ENCODE measurements at places on chromosomes 1 and 21.

- DNase-seq = no peak
These were observed 58.5 kb downstream of the SLC45A1 start for GRCh38 chr1:8376358-8376840.

DNA sequence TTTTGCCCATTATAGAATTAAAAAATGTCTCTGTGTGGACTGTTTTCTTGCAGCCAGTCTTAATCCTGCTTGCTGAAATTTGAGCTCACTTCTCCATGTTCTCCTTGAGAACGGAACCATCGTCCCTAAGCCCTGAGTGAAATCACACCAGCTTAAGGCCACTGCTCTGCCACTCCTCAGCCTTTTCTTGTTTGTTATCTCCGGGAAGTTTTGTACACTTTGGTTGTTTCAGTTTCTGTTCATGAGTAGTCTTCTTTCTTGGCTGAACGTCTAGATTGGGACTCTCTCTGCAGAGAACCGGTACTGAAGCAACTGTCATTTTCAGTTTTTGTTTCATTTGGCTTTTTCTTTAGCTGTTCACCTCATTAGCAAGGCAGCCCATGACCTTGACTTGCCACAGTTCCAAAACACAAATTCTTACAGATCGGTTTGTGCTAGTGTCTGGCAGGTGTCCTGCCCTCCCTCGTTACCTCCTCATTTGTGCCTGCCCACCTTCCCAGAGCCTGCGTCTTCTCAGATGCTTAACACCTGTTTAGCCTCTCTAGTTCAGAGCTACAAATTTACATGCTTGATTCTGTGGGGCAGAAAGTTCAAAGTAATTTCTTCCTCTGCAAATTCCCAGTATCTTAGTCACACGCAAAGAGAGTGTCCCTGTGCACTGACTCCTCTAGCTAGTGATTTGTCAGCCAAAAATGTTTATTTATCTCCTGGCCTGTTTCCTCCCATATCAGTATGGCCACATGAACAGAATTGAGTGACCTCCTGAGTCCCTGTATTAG lies 12.4 kb downstream of the PSEN2 start:
- DNase-seq = no peak

- no peak for DNase-seq
These were observed 90.7 kb upstream of the WLS start for GRCh38 chr1:68322837-68323687.

DNA sequence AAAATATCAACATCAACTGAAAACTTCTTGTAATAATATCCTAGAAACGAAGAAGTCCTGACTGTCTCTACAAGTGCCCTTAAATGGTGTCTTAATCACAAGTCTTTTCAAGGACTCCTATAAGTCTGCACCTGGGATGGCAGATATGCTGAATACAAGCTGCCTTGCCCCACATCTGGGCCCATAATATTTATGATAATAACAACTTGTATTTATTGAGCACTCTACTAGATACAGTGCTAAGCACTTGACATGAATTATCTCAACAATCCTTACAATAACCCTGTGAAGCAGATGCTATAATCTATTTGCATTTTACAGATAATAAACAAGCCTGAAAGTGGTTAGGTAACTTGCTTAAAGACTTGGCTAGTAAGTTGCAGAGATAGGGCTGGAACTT lies 78.0 kb upstream of the ZNF648 start:
- DNase-seq = no peak

DNA sequence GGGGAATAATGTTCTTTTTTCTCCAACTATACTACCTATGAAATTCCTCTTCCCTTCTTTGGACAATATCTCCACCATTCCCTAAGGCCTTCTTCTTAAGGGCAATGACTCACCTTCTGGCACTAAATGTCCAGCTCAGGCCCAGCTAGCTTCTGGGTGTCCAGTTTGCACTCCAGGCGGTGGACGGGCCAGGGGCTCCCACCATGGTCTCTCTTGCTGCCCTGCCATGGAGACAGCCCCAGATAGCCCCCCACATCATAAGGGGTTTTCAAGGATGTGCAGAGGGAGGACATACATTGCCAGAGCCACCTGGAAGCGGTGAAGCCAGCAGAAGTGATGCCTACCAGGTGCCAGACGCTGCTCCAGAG lies 43.8 kb downstream of the C1orf198 start:
- no peak for DNase-seq

DNA sequence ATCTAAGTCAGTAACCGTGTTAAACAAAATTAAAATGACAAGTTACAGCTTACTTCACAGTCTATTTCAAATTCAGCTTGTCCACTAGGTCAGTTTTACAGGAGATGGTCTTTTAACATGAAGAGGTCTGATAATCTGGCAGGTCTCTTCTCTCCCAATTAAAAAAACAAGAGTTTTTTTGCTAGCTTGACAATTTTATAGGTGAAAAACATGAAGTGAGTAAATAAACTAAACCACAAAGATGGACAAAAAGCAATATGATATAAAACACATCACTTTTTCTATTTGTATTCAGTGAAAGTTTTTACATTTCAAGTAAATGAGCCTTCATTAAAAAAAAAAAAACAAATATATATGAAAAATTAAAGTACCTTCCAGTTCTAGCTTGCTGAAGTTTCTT lies 25.0 kb upstream of the TTC39A start:
- DNase-seq = no peak

Measured in activated CD8-positive, alpha-beta memory T cell treated with anti-CD3 and anti-CD28 coated beads for 48 hours (primary cell).